ENCODE measurements at places on chromosomes 1 and 21.

- no peak for DNase-seq
Measured at GRCh38 chr1:8821084-8821483, 3.6 kb upstream of the RERE start.

DNA sequence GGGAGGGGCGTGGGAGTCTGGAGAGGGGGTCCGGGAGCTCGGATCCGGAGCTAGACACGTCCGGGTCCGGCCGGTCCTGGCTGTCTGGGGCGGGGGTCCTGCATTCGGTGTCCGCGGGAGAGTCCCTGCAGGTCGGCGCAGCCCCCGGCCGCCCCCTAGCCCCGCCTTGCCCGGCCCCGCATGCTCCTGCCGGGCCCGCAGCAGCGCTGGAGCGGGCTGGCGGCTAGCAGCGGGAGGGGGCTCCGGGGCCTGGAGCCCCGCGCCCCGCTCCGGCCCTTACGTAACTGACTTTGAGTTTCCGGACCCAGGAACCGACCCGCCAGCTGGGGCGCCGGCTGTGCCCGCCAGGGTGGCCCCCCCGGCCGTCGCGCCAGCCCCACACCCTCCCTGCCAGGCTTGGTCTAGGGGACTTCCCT is 26.9 kb upstream of the EPB41 start:
- no peak for DNase-seq

DNA sequence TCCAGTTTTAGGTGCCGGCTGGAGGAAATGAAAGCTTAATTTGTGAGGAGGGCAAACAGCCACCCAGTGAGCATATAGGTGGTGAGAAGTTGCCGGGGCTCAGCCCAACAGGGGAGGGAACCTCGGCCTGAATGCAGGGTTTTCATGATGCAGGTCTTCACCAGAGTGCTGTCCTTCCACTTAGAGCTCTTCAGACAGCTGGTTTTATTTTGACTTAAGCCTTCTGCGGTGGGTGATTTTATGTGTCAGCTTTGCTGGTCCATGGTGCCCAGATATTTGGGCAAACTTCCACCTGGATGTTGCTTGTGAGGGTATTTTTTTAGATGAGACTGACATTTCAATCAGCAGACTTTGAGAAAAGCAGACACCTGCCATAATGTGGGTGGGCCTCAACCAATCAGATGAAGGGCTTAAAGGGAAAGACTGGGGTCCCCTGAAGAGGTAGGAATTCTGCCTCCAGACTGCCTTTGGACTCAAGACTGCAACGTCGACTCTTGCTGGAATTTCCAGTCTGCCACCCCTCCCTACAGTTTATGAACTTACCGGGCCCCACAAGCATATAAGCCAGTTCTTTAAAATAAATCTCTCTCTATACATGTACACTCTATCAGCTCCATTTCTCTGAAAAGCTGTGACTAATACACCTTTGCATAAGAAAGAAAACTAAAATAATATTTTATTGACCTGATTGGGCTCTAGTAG is 72.8 kb downstream of the RHOU start:
- no peak for DNase-seq

GRCh38 chr21:35583566-35584216 is 476.6 kb downstream of the SETD4 start:
- no peak for DNase-seq

DNA sequence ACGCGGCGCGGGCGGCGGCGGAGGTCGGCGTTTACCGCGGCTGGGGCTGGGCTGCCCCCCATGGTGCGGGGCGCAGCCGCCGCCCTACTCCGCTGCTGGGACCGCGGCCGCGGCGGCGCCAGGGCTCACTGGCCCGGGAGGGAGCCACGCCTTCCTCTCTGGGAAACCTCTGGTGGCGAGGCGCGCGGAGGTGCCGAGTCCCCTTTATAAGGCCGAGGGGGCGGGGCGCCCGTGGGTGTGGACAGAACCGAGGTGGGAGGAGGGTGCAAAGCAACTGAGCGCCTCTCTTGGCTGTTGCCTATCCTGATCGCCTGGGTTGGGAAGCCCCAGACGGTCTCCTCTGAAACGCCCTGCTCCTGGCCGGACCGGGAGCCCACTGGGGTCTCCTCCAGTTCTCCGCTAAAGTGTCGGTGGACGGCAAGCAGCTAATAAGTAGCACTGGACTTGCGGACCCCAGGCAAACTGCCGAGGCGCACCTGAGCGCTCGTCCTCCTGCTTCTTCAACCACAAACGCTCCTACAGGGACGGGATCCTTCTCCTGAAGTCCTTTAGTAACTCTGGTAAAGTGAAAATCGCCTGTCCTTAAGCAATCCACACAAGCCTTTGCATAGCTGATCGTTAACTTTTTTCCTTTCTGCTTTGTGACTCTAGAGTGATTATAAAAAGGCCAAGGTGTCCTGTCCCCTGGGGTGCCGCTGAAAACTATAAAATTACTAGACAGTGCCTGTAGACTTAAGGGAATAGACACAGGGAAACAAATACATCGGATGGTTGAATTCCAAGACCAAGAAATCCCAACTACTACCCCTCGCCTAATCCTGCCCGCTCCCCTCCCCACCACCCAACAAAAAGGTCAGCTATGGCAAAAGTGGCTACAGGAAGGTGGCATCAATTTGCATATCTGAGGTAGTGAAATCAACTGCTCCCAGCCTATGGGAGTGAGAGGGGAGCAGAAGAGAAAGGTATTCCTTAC is at the start of gene PTGER3:
Gene PTGER3 (minus strand): TSS at position 182 of the 973 bp plus-strand sequence. CDS start 239 bp downstream, outside the sequence.
- DNase-seq: no peak

GRCh38 chr1:41387667-41388091 is 26.4 kb downstream of the FOXO6 start:
- DNase-seq: peak; percentile 11

- no peak for DNase-seq
Measured at GRCh38 chr1:30976143-30976542, 67.6 kb upstream of the SDC3 start.

- DNase-seq: no peak
Measured at GRCh38 chr21:46065215-46065913, 32.5 kb upstream of the COL6A2 start.

DNA sequence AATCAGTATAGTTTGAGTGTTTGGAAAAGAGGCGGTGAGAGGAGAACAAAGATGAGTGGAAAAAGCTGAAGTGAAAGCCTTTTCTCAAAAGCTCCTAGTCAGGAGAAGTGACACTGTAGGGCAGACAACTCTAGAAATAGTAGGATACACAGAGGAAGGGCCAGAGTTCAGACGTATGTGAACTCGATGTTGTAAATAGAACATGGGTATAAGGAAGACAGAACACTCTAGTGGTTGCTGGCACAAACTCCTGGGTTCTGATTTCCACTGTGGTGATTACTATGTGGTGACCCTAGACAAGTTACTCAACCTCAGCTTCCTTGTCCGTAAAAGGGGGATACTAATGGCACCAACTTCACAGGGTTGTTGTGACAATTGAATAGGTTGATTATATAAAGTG is 30.2 kb upstream of the MGST3 start:
- DNase-seq: no peak

DNA sequence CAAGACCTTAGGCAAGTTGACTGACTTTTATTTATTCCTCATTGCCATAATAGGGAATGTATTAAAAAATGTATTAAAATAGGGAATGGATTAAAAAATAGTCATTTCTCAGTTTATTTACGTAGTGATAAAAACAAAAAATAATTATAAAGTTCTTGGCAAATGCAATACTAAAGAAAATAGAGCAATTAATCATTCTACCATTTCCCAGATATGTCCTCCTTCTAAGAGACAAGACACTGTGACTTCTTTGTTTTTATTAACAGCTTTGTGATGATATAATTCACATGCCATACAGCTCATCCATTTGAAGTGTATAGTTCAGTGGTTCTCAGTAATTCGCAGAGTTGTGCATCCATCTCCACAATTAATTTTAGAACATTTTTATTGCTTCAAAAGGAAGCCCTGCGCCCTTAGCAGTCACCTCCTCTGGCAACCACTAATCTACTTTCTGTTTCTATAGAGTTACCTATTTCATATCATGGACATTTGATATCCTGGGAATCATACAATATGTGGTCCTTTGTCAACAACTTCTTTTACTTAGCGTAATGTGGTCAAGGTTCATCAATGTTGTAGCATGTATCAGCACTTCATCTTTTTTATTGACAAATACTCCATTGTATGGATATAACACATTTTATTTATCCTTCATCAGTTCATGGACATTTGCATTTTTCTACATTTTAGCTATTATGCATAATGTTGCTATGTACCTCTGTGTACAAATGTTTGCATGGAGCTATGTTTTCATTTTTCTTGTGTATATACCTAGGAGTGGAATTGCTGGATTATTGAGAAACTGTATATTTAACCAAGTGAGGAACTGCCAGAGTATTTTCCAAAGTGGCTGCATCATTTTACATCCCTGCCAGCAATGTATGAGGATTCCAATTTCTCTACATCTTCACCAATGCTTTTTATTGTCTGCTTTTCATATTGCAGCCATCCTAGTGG is 5.6 kb downstream of the TBX19 start:
- DNase-seq: no peak

- DNase-seq: no peak
Measured at GRCh38 chr21:36744190-36744559, 45.3 kb downstream of the SIM2 start.

GRCh38 chr1:236124965-236125364 is 17.4 kb upstream of the GPR137B start:
- DNase-seq: no peak
